ENCODE measurements at places on chromosomes 12 and 14. TPM values are rescaled to one million over a fixed set of nuclear protein-coding genes. Genes with fewer than 3 reads are reported as not detected.

NEUROD4 gene
- not detected for total RNA-seq

IKZF4 gene
- 6.9 TPM for total RNA-seq

GARIN6 gene
- not detected for total RNA-seq

- no peak for DNase-seq
- H3K4me1 ChIP-seq = peaks cover 72% of the 10 kb centered on the region
- H3K27ac ChIP-seq = peak overlapping the region; percentile 88
- no peaks in the 10 kb centered on the region for H3K27me3 ChIP-seq
- H3K4me3 ChIP-seq = no peak overlapping the region
- no peaks in the 10 kb centered on the region for H3K36me3 ChIP-seq
These were observed 28.7 kb downstream of the MLXIP start for GRCh38 chr12:122107261-122107660.

DNA sequence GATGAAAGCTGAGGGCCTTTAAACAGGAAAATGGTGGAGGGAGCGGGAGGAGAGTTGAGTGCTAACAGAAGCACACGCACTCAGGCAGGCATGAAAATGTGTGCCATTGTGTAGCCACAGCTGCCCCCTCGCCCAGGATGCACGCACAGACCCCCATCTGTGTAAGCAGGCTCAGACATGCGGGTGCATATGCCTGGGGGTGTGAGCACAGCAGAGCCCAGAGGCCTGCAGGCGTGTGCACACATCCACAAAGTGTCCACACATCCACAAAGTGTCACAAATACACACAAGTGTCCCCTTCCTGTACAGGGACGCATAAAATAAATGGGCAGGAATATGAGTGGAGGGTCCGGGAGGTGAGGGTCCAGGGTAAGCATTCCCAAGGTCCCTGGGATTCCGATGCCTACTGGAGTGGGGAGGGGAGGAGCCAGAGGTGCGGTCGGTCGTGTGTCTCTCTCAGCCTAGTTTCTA lies 805 bp upstream of the KRT7 start:
- no peaks in the 10 kb centered on the region for H3K36me3 ChIP-seq
- no peak for DNase-seq
- peaks cover 47% of the 10 kb centered on the region for H3K4me1 ChIP-seq
- peak overlapping the region; percentile 83 for H3K27ac ChIP-seq
- no peak overlapping the region for H3K4me3 ChIP-seq
- H3K27me3 ChIP-seq = no peaks in the 10 kb centered on the region

- no peaks in the 10 kb centered on the region for H3K4me1 ChIP-seq
- no peak for DNase-seq
- no peaks in the 10 kb centered on the region for H3K36me3 ChIP-seq
- H3K27me3 ChIP-seq = peaks cover 34% of the 10 kb centered on the region
- H3K4me3 ChIP-seq = peak overlapping the region; percentile 42
These were observed 873 bp downstream of the PLXNC1 start for GRCh38 chr12:94149119-94149780.

GRCh38 chr14:76708771-76709170 lies 52.5 kb upstream of the VASH1 start:
- no peak overlapping the region for H3K4me3 ChIP-seq
- H3K36me3 ChIP-seq = no peaks in the 10 kb centered on the region

- no peaks in the 10 kb centered on the region for H3K36me3 ChIP-seq
- H3K27ac ChIP-seq = no peak overlapping the region
- no peak for DNase-seq
- H3K4me3 ChIP-seq = no peak overlapping the region
- peaks cover 10% of the 10 kb centered on the region for H3K4me1 ChIP-seq
These were observed 67.8 kb downstream of the HRK start for GRCh38 chr12:116813271-116814041.

DNA sequence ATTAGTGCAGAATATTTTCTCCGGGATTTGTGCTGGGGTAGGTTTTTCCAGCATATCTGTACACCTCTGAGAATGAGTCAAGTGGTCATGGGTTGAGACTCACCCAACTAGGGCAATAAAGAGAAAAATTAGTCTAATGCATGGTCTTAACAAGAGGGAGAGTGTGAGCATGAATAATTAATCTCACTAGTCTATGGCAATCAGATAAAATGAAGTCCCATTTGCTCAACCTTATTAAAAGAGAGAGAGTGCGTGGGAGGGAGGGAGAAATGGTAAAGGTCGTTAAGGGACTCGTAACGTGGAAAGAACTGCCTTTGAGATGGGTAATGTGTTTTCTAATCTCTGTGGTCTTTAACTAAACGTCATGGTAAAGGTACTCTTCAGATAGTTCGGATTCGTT lies 91.6 kb downstream of the TESC start:
- no peak overlapping the region for H3K4me3 ChIP-seq
- no peaks in the 10 kb centered on the region for H3K36me3 ChIP-seq
- no peak for DNase-seq
- no peaks in the 10 kb centered on the region for H3K27me3 ChIP-seq

Data from Panc1 (cell line).